ENCODE measurements at places on chromosomes 6 and 20. TPM values are rescaled to one million over a fixed set of nuclear protein-coding genes. Genes with fewer than 3 reads are reported as not detected.

DNA sequence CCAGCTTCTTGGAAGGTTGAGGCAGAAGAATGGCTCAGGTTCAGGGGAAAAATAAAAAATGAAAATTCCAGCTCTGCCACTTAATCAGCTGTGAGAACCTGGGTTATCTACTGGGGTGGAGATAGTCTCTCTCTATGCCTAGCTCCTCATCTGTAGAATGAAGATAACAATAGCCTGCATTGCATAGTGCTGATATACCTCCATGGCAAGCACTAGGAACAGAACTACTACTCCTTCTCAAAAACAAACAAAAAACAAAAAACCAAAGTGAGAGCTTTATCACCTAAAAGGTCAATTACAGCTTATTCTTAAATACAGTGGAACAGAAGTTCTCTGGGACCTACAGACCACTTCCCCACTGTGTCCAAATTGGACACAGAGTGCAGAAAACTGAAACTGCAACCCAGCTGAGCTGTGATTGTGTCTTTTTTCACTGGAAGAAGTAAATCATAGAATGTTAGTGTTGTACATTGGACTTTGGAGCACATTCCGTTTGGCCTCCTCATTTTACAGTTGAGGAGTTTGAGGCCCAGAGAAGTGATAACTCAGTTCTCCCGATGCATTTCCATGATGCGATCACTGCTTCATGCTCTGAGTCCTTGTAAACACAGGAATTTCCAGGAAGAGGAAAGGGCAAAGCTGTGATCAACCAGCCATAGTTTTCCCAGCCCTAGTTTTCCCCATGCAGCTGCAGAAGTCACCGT lies 23.3 kb downstream of the MTFR2 start:
- no peak for DNase-seq
- H3K27ac ChIP-seq: no peak overlapping the region
- H3K4me3 ChIP-seq: peak overlapping the region; percentile 77
- H3K4me1 ChIP-seq: no peaks in the 10 kb centered on the region

DNA sequence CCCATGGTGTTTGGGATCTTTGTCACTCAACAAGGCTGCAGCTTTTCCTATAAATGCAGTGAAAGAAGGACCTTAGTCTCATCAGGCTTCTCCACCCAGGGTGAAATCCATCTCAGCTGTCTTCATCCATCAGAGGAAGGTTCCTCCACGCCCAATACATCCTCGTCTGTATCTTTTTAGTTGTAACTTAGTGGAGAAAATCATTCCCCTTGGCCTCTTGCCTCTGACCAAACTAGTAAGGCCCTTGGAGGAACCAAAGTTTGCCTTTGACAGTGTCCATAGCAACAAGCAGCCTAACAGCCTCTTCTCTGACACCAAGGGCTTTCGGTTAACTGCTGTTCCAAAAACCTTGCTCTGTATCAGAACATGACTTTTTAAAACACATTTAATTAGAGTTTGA lies 230.3 kb upstream of the ECI2 start:
- no peak overlapping the region for H3K27ac ChIP-seq
- H3K36me3 ChIP-seq: no peaks in the 10 kb centered on the region
- no peak for DNase-seq
- no peaks in the 10 kb centered on the region for H3K27me3 ChIP-seq
- no peaks in the 10 kb centered on the region for H3K4me1 ChIP-seq

ERVFRD-1 gene
- not detected for polyA plus RNA-seq

IPCEF1 gene
- 83.8 TPM for polyA plus RNA-seq

Measured in CD4-positive, CD25-positive, alpha-beta regulatory T cell (primary cell).